Psoas muscle (tissue), 8 donors: ENCODE measurements at places on chromosomes 2 and 18. TPM values are rescaled to one million over a fixed set of nuclear protein-coding genes. Genes with fewer than 3 reads are reported as not detected.

DLGAP1 gene
- 0.22 TPM for total RNA-seq

PRSS56 gene
- 3.4 TPM for total RNA-seq

PIEZO2 gene
- total RNA-seq: 0.64 TPM

DNER gene
- total RNA-seq: 0.87 TPM

GRCh38 chr2:211836409-211836808, 702.2 kb downstream of the ERBB4 start:
- no peak for DNase-seq

GRCh38 chr2:164754157-164755093, 87.2 kb downstream of the COBLL1 start:
- no peak for DNase-seq

DNA sequence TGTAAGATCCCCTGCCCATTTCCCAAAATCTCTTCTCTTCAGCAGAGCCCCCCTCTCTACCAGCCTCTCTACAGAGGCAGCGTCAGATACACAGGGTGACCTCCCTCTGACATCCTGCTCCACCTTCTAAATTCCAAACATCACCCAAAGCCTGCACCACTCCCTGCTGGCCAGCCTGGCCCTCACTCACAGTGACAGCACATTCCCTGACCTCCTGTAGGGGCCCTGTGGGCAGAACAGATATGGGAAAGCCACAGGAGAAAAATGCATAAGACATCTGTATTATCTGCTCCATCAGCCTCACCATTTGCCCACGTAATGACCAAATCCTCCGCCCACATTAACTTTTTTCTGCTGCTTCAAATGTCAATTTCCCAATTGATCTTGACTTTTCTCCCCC, 40.6 kb downstream of the TRABD2A start:
- DNase-seq: no peak

DNA sequence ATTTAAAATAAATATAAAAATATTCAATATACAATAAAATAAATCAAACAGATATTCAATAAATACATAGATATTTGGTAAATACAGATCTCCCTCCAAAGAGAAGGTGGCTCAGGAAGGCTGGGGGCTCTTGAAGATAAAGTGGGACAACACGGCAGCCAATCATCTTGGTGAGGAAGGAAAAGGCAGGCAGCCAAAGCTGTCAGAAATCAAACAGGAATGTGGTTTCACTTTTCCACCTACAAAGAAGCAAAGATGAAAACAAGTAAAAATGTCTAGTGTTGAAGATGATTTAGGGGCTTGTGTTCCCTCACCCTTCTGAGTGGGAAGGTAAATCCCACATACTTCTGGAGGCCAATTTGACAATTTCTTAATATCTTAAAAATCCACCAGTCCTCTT, 85.7 kb downstream of the B3GNT2 start:
- DNase-seq: no peak

- no peak for DNase-seq
Measured at GRCh38 chr18:57428221-57429150, 6.7 kb upstream of the ONECUT2 start.

DNA sequence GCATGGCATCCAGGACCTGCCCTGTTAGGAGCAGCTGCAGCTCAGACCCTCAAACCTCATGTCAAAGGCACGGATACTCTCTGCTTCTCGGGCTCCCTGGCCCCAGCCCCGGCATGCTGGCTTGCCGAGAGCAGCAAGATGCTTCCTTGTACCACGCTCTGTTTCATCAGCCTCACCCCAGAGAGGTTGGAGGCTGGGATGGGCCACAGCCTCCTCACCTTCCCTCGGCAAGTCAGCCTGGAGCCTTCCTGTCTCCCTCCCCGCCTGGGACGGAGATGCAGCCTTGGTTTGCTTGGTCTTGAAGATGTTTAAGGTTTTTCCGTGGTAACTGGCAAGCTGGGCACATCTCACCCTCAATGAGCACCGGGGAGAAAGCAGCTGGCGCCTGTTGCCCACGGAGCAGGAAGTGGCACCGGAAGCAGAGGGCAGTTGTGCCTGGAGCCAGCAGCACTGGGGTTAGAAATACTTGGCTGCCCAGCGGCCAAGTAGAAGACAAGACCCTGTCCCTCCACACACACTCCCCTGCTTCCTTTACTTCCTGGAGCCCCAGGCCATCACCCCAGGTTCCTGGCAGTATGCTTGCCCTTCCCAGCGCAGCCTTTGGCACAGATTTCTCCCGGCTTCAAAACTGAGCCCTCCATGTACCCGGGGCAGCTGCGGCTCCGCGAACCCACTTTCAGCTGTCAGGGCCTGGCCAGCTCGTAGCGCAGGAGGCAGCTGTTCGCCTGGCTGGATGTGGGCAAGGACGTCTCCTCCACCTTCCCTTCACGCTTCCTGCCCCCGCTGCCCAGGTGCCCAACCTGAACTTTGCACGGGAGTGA, 17.4 kb downstream of the FBLN7 start:
- DNase-seq: no peak

GRCh38 chr2:164803776-164804466, 37.7 kb downstream of the COBLL1 start:
- DNase-seq: no peak

- DNase-seq: no peak
Measured at GRCh38 chr18:67282796-67283195, 233.7 kb downstream of the DSEL start.

- DNase-seq: no peak
Measured at GRCh38 chr2:143473216-143473615, 344.0 kb downstream of the ARHGAP15 start.
